ENCODE measurements at places on chromosomes 5 and 9.
A peak's percentile ranks its signal among the peaks of the same experiment; 100 is the strongest.

GRCh38 chr9:112119225-112120029, 55.7 kb downstream of the SUSD1 start:
- no peak for DNase-seq

DNA sequence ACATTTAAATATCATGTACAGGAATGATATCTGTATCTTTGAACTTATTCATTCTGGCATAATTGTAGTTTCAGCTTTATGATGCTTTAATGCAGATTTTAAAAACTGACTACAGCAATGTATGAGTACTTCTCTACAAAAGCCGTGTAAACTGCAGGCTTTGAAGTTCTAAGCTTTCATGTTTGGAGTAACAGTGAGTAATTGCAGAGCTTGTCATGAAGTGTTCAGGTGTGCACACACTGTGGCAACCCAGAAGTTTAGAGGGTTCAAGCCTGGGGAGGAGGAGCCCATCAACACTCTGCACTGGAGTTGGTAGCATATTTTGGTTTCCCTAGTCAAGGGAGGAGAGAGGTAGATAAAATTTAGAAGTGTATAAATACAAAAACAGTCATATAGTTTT, 130.9 kb downstream of the CD180 start:
- DNase-seq: no peak

GRCh38 chr9:130214776-130215340, 42.7 kb downstream of the NCS1 start:
- no peak for DNase-seq

GRCh38 chr5:4142842-4143241, 547.2 kb downstream of the IRX1 start:
- no peak for DNase-seq

GRCh38 chr5:113202287-113202686, 225.7 kb downstream of the DCP2 start:
- no peak for DNase-seq

DNA sequence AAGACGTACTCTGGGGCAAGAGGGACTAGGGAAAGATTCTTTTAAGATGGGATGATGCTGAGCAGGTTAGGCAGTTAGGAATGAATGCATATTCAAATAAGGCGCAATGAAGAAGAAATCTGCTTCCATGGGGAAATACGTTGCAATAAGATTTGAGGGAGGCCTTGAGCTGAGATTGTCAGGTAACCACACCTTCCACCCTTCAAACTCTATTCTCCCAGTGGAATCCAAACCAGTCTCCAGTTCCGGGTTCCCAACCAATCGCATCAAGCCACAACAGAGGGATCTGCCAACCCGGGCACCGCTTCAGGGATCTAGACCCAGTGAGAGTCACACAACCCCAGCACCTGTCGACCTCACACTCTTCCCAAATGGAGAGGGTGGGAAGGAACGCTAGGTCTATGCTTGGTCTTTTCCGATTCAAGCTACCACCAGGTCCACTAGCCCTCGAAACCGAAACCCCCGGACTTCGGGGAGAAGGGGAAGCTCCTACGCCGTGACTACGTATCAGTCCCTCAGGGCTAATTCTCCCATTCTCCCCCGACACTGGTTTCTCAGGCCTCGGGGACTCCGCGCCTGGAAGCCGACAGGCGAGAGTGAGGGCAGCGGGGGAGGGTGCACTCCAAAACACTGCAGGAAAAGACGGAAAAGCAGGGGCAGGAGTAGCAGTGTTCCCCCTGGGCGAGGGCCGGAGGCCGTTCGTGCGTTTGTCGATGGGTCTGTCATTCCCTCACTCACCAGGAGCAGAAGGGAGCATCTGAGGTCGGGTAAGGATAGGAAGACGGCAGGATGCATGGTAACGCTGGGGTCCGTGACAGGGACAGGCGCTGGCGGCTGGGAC, 534 bp downstream of the ERP44 start:
- peak; percentile 49 for DNase-seq

GRCh38 chr5:25448190-25448621, 803.4 kb upstream of the CDH10 start:
- no peak for DNase-seq

GRCh38 chr5:168073311-168073710, 218.1 kb upstream of the WWC1 start:
- DNase-seq: no peak

- DNase-seq: no peak
These were observed 181.3 kb downstream of the RAB3C start for GRCh38 chr5:58764199-58764598.
